Mammary microvascular endothelial cell (primary cell): ENCODE measurements at places on chromosomes 6 and 20. TPM values are rescaled to one million over a fixed set of nuclear protein-coding genes. Genes with fewer than 3 reads are reported as not detected.

Gene ATAT1
- total RNA-seq, result 2.9 and 6.0 TPM in 2 replicates

Gene TSPO2
- total RNA-seq, result not detected in 2 replicates

Gene BYSL
- 10.3 and 14.3 TPM in 2 replicates for total RNA-seq

Gene MDFI
- 19.5 and 22.5 TPM in 2 replicates for total RNA-seq

Gene C20orf144
- 0.05 TPM in 1 of 2 replicates, not detected in the other for total RNA-seq

Gene SYCP2L
- total RNA-seq, result not detected in 2 replicates

Gene TCF21
- not detected in 2 replicates for total RNA-seq

Gene CGAS
- total RNA-seq, result 11.6 and 13.6 TPM in 2 replicates

Gene HFE
- total RNA-seq, result 3.1 and 5.4 TPM in 2 replicates
